Ecto neural progenitor cell (in vitro differentiated cells): ENCODE measurements at places on chromosomes 16 and 17.

DNA sequence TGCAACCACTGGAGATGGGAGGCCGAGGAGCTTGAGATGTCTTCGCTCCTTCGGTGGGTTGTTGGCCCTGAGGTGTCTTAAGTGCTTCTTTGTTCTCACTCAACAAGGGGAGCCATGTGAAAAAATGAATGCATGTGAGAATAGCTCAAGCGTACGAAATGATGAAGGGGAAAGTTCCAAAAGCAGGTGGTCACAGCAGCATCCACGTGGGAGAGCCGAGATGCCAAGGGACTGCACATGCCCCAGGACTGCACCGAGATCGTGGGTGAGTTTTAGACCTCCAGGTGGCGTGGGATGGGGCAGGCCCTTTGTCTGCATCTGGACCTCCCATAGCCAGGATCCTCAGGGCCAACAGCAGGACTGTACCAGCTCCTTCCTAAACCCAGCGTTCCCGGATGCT, 8.1 kb downstream of the SLC38A8 start:
- DNase-seq: no peak

DNA sequence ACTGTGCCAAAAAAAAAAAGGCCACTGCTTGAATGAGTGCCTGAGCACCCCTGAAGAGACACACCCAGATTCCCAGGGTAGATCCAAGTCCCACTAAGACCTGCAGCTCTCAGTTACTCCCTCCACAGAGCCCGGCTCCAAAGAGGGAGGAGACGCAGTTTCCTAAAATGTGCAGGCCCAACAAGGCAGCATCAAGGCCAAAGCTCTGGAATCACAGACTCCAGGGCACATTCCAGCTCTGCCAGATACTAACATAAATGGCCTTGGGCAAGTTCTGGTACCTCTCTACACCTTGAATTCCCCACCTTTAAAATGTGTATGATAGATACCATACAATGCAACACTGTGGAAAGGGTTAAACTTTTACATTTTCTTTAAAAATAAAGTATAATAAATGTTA, 57.0 kb downstream of the GAS7 start:
- DNase-seq: no peak

DNA sequence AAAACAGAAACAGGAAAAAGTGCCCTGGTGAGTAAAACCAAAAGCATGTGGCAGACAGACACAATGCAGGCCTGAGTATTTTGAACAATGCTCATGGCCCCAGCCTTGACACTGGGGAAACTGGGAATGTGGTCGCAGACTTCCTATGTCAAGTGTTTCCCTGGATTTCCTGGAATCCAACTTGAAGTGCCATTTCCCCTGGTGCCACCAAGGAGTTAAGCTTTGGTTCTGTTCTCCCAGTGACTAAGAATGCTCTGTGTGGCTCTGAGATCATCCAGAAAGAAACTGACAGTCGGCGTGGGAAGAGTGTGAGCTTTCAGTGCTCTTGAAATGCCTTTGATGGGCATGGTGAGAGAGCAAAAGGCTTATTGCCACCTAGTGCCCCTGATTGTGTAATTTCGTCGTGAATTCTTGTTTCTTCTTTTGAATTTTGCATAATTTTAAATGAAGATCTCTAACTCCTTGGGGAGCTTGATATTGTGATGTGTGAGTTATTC, 96.0 kb downstream of the YPEL2 start:
- no peak for DNase-seq

DNA sequence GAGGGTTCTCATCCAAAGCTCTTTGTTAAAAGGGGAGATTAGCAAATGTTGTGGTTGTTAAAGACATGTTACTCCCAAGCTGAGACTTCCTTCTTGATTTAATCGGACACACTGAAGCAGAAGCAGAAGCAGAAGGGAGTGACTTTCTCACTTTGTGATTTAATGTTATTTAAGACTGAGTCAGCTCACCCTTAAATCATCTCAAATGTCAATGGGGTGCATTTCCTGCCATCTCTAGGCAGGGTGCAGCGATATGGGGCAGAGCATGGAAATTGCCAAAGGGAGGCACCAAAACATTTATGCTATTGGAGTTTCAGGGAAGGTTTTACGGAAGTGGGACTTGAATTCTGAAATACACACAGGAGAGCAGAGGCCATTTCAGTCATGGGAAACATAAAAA, 283.6 kb downstream of the ABCC12 start:
- DNase-seq: no peak

- DNase-seq: no peak
These were observed 1.7 kb downstream of the SLC22A31 start for GRCh38 chr16:89198417-89199240.

DNA sequence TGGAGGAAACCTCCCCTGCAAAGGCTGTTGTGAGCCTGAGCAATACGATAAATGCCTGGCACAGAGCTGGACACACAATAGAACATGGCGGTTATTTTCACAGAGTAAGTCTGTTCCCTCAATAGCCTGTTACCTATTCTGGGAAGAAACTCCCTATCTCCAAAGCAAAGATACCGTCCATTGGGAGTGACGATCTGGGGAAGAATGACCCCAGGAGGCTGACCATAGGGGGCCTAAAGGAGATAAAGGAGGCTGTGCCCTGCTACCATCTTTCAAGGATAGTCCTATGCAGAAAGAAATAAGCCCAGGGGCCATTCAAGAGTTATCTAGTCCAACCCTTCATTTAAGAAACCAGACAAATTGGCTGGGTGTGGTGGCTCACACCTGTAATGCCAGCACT, 4.1 kb upstream of the AXIN2 start:
- no peak for DNase-seq

DNA sequence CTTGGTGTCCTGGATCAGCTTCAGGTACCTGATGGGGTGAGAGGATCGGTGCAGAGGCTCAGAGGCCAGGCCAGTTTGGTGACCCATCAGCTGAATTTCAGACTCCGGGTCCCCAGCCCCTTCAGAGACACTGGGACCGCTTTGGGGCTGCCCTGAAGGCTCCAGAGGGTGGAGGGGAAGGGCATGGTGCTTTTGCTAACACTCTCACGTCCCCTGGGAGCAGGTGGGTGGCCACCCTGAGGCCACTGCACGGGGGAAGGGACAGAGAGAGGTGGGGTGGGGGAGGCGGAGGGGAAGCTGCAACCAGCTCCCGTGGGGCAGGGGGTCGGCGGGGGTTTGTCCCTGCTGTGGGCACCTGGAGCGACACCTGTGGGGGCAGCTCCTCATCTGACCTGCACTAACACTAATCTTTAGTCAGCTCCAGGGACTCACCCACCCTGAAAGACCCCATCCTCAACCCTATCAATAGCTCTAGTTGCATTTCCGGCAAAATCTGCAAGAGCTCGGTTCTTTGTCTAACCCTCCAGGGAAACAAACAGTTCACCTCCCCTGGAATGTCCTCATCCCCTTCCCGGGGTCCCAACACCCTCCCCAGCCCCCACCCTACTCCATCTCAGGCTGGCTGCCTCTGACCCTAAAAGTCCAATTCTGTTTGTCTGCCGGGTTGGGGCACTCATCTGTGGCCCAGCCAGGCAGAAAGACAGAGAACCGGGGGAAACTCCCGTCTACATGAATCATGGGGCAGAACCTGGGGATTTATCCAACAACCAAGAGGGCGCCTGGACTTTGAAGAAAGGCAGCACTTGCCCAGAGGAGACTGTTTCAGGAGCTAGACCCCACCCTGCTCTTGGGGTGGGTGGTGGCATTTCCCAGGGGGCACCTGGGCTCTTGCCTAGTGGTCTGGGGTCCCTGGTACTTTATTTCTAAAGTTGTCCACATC, 91.9 kb upstream of the CBX4 start:
- no peak for DNase-seq

DNA sequence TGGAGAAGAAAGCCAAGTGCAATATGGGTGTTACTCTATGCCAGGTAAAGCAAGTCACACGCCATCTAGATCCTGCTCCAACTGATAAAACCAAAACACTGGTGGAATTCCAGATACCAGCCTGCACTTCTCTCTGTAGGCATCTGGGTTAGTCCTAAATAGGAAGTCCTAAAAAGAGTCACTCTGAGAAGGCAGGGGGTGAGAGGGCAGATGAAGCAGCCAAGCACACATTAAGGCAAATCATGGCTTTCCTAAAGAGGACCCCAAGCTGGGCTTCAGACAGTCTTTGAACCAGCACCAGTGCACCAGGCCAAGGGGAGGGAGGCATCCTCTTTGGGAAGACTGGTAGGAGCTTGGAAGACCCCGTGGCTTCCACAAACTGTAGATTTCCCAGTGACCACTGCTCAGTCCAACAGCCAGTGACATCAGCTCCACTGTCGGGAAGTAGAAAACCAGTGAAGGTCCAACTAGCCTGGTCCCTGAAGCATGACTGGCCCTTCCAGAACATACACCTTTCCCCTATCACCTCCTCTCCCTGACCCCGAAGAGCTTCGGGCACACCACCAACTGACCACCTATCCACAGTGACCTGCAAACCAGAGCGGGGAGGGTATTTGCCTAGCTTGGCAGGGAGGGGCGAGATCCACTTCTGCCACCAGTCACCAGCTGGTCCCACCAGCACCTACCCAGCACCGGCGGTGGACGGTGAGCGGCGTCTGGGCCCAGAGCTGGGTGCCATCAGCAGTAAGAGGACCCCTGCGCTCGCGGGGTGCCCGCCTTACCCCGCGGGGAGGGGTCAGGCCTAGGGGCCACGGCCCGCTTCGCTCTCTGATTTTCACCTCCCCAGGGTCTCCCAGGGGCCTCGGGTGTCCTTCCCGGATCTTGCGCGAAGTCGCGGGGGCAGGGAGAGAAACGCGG, 1.0 kb downstream of the LITAF start:
- no peak for DNase-seq

- DNase-seq: no peak
These were observed 14.4 kb upstream of the GNG13 start for GRCh38 chr16:814974-815373.

DNA sequence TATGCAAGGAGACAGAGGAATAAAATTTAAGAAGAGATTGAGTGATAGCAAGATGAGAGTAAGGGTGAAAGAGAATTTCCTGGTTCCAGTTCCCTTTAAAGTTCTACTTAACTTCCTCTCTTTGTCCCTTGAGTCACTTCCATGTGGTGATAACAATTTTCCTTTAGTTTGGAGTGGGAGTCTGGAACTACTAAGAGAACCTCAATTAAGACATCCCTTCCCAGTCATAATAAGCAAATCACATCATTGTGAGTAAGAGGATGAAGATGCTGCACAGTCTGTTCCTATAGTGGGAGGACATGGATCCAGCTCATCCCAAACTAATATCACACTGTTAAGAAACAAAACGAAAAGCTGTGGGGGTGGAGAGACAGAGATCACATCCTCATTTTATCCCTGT, 24.4 kb downstream of the TBX21 start:
- no peak for DNase-seq

DNA sequence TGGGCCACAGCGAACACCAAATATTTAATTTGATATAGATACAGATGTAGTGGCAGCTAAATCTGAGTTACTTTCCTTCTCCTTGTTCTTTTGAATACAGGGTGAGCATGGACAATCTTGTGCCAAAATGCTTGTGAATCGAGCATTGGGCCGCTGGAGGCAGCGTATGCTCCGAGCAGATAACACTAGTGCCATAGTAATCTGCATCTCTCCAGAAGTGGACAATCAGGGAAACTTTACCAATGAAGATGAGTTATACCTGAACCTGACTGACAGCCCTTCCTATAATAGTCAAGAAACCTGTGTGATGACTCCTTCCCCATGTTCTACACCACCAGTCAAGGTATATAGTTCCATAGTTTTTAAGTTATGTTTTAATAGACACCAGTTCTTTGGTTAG, 21.2 kb upstream of the BCAS3 start:
- DNase-seq: no peak

GRCh38 chr16:2486645-2487516, 12.0 kb downstream of the TBC1D24 start:
- no peak for DNase-seq

DNA sequence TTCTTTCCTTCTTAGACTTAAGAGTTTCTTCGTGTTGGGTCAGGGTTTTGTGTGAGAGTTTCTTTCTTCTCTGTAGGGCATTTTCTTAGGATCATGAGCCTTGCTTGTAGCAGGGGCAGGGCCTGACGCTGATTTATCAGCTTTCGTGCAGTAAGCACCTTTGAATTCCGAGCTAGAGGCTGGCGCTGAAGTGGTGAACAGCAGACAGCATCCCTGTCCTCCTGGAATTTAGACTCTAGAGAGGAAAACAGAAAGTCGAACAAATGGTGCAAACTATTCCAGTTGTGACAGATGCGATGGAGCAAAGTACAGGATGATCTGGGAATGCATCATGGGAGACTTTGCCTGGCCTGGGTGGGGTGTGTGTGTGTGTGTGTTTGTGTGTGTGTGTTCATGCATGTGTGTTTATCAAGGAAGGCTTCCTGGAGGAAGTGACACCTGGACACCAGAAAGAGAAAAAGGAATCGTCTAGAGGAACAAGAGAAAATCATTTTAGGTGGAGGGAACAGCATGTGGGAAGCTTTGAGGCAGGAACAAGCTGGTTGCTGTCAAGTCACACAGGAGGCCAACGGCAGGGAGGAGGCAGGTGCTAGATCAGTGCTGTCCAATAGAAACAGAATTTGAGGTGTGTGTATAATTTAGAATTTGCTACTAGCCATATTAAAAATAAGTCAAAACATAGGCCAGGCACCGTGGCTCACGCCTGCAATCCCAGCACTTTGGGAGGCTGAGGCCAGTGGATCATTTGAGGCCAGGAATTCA, 60.2 kb downstream of the WWP2 start:
- no peak for DNase-seq

- no peak for DNase-seq
These were observed 5.2 kb downstream of the SLFN11 start for GRCh38 chr17:35368081-35368830.
